ENCODE measurements at places on chromosomes 16 and 17. TPM values are rescaled to one million over a fixed set of nuclear protein-coding genes. Genes with fewer than 3 reads are reported as not detected.

The KRTAP4-9 gene
- polyA plus RNA-seq, result not detected

DNA sequence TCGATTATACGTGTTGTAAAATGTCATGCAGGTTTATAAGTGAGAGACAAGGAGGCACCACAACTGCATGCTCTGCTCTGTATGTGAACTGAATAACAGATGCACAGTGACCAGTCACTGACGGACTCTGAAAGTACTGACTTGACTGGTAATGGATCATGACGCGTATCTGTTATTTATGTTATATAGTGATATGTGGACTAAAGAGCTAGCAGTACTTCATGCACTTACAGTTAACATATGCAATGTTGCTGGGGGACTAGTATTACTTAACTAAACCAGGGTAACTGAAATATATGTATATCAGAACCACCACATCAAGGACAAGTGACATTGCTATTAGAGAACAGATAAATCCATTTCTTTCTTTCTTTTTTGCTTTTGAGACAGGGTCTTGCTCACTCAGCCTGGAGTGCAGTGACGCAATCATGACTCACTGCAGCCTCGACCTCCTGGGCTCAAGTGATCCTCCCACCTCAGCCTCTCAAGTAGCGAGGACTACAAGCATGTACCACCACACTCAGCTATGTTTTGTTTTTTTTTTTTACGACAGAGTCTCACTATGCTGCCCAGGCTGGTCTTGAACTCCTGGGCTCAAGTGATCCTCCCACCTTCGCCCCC is 17.2 kb downstream of the COIL start:
- DNase-seq, result no peak

DNA sequence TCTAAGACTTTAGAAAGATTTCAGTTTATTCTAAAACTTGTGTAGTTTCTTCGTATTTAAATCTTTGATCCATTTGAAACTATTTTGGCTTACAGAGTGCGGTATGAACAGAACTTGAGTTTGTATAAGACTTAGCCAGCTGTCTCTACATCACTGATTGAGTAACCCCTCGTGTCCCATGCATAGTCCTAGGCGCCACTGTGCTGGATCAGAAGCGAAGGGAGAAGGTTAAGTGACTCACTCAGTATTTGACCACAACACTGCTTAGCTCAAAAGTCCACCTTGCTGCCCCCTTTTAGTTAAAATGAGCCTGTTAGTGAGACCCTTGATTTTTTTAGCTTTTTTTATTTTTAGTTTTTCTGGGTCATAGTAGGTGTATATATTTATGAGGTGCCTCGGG is 28.4 kb downstream of the CD300LB start:
- no peak for DNase-seq

DNA sequence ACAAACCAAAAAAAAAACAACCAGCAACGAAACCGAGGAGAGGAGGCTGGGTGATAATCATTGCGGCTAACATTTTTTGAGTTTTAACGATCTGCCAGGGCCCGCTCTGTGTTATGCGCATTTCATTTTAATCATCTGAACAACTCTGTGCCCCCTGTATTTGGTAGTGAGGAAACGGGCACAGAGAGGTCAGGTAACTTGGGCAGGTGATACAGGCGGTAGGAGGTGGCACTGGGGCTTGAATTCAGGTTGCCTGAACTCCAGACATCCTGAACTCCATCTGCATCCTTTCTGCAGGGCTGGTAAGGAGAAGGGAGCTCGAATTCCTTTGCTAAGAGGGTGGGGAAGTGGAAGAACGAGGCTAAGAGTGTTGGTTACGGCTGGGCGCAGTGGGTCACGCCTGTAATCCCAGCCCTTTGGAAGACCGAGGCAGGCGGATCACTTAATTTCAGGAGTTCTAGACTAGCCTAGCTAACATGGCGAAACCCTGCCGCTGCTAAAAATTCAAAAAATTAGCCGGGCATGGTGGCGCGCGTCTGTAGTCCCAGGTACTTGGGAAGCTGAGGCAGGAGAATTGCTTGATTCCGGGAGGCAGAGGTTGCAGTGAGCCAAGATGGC is 1.1 kb downstream of the CLUAP1 start:
- no peak for DNase-seq

The TBC1D24 gene
- polyA plus RNA-seq, result 1.7 TPM

The STH gene
- not detected for polyA plus RNA-seq

DNA sequence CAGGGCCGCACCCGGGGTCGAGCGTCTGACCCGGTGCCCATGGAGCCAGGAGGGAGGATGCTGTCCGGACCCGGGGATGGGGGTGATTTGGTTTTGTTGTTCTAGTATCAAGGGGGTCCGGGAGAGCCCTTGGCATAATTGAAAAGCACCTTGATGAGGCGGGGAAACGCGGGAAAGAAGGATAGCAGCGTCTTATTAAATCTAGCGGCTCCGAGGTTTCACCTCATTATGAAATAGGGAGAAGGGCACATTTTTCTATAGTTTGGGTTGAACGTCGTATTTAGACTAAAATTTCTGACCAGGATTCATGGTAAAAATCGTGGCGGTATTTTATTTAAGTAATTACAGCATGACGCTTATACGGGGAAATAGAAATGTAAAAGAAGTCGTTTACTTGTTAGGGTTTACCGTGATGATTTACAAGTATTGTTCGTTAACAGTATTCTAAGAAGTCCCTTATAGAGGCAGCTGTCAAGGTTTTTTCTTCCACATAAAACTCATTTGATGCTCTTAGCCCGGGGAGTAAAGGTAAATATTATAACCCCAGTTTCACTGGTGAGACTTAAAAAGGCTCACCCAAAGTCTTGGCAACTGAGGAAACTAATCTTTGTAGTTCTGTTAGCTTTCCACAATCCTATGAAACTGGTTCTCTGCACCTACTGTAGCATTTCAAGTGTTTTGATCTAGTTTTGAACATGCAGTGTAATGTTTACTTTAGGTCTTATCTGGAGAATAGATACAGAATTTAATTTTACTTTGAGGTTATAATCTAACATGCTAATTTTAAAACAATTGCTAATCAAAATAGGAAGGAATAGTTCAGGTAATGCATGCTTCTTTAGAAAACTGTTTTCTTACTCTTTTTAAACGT is 756 bp downstream of the LUC7L3 start:
- DNase-seq, result peak; percentile 25

- DNase-seq, result no peak
These were observed 182.7 kb upstream of the ZFHX3 start for GRCh38 chr16:73230651-73231050.

- no peak for DNase-seq
These were observed 530 bp downstream of the CCL17 start for GRCh38 chr16:57405097-57405496.

GRCh38 chr17:28735242-28735722 is 6.7 kb downstream of the NEK8 start:
- no peak for DNase-seq

Measured in naive thymus-derived CD4-positive, alpha-beta T cell (primary cell).